ENCODE measurements at places on chromosomes 5 and 9. TPM values are rescaled to one million over a fixed set of nuclear protein-coding genes. Genes with fewer than 3 reads are reported as not detected.

Gene WNK2
- total RNA-seq = not detected

Gene IL13
- not detected for total RNA-seq

Gene SH3RF2
- total RNA-seq = 6.8 TPM

Gene SPATA31C1
- not detected for total RNA-seq

Gene IFNA21
- not detected for total RNA-seq

Gene MARCHF11
- total RNA-seq = not detected

Gene GAS1
- 0.60 TPM for total RNA-seq

Gene NR2F1
- total RNA-seq = 16.4 TPM

Gene ICE1
- 18.4 TPM for total RNA-seq

Gene NEUROG1
- not detected for total RNA-seq

Gene CDC20B
- total RNA-seq = not detected

Gene NMUR2
- not detected for total RNA-seq

Gene INSL6
- total RNA-seq = not detected

All from RPMI7951 (cell line).